Common myeloid progenitor, CD34-positive (primary cell): ENCODE measurements at places on chromosomes 2 and 18.

GRCh38 chr2:169734169-169734847, 676 bp downstream of the KLHL23 start:
- H3K27me3 ChIP-seq, result no peaks in the 10 kb centered on the region
- H3K4me1 ChIP-seq, result peaks cover 2% of the 10 kb centered on the region
- DNase-seq, result peak; percentile 54
- H3K36me3 ChIP-seq, result no peaks in the 10 kb centered on the region
- peak overlapping the region; percentile 68 for H3K4me3 ChIP-seq

- H3K27me3 ChIP-seq, result no peaks in the 10 kb centered on the region
- no peak overlapping the region for H3K4me3 ChIP-seq
- no peaks in the 10 kb centered on the region for H3K4me1 ChIP-seq
- DNase-seq, result peak; percentile 19
These were observed 26.2 kb downstream of the UNC50 start for GRCh38 chr2:98634406-98635092.

GRCh38 chr2:219638217-219638947, 11.0 kb downstream of the SLC4A3 start:
- no peak overlapping the region for H3K27ac ChIP-seq
- no peak for DNase-seq
- no peaks in the 10 kb centered on the region for H3K4me1 ChIP-seq
- no peaks in the 10 kb centered on the region for H3K27me3 ChIP-seq
- no peak overlapping the region for H3K4me3 ChIP-seq

GRCh38 chr2:116809109-116809508, 1005.4 kb upstream of the DDX18 start:
- H3K4me1 ChIP-seq, result no peaks in the 10 kb centered on the region
- H3K4me3 ChIP-seq, result no peak overlapping the region
- no peak overlapping the region for H3K27ac ChIP-seq
- DNase-seq, result no peak
- H3K36me3 ChIP-seq, result no peaks in the 10 kb centered on the region

DNA sequence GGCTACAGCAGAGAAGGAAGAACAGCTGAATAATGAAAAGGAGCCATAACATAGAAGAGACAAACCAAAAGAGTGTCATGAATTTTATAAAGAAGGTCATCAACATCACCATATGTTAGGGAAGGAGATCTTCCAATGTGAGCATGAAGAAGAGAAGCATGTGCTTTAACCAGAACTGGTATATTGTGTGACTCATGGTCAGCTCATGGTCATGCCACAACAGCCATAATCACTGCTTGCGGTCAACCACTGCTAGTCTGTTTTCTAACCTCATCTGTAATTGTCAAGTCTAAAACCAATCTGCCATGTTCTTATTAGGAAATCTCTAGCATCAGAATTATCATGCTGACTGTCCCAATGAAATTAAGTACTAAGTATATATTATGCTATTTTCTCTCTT, 204.1 kb upstream of the VRK2 start:
- H3K4me1 ChIP-seq, result no peaks in the 10 kb centered on the region
- no peak overlapping the region for H3K4me3 ChIP-seq
- H3K27me3 ChIP-seq, result no peaks in the 10 kb centered on the region
- no peak for DNase-seq

DNA sequence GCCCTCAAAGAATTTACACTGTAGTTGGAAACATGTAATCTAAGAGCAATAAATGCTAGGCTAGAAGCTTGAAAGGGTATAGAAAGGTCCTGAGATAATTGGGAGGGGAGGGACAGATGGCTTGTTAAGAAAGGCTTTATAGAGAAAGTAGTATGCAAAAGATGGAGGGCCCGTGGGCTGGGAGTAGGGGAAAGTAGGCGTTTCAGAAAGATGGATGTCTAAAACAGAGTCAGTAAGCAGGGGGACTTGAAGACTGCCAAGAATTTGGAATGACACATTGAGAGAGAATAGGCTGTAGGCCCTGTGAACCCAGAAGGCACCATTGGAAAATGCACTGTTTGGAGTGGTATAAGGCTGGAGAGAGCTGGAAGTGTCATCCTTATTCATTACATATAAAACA, 822 bp downstream of the PSMG2 start:
- peak overlapping the region; percentile 78 for H3K4me3 ChIP-seq
- no peaks in the 10 kb centered on the region for H3K27me3 ChIP-seq
- peak overlapping the region; percentile 99 for H3K27ac ChIP-seq
- no peak for DNase-seq
- H3K36me3 ChIP-seq, result peaks cover 22% of the 10 kb centered on the region

DNA sequence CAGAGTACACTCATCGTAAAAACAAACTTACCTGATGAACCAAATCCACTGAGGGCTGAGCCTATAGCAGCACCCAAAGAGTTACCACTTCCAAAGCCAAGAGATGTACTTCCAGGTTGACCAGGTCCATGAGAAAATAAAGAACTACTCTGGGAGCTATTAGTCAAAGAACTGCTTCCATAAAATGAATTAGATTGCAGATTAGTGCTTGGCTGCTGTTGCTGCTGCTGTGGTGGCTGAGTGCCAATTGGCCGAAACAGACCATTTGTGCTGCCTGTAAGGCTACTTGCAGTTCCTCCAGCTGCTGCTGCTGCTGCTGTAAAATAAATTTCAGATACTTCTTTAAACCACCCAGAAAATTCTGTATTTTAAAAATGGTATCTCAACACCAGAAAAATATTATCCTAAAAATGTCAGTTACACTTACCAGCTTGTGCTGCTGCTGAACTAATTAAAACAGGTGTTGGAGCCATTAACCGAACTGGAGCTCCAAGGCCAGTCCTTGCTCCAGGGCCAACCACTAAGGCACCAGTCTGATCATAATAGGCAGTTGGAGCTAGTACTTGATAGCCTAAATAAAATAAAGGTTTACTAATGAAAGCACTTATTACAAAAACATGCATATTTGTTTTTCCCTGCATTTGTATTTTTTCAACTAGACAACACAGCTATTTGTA, 58.1 kb upstream of the SDC1 start:
- H3K36me3 ChIP-seq, result peaks cover 63% of the 10 kb centered on the region
- no peak for DNase-seq
- no peaks in the 10 kb centered on the region for H3K27me3 ChIP-seq

- H3K4me3 ChIP-seq, result no peak overlapping the region
- peaks cover 19% of the 10 kb centered on the region for H3K4me1 ChIP-seq
- H3K36me3 ChIP-seq, result no peaks in the 10 kb centered on the region
- no peak for DNase-seq
- H3K27ac ChIP-seq, result no peak overlapping the region
- no peaks in the 10 kb centered on the region for H3K27me3 ChIP-seq
These were observed 39.6 kb downstream of the EMX1 start for GRCh38 chr2:72956936-72957335.

- H3K4me1 ChIP-seq, result peaks cover 21% of the 10 kb centered on the region
- no peak overlapping the region for H3K4me3 ChIP-seq
- peaks cover 13% of the 10 kb centered on the region for H3K27me3 ChIP-seq
- H3K36me3 ChIP-seq, result no peaks in the 10 kb centered on the region
- DNase-seq, result no peak
- H3K27ac ChIP-seq, result no peak overlapping the region
These were observed 11.4 kb downstream of the ASIC4 start for GRCh38 chr2:219525533-219526232.

DNA sequence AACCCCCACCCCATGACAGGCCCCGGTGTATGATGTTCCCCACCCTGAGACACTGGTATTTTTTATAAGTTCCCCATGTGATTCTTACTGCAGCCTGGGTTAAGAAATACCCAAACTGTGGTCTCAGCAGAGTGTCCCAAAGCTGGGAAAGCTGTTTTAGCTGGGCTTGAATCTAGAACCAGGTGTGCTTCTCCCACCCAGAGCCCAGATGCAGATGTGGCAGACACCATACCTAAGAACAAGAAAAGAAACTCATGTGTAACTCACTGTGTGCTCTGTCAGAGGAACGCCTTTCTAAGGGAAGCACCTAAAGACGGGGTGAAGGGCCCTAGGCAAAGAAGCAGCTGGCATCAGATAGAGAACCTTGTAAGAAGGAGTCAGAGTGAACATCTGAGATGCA, 23.9 kb downstream of the DOK1 start:
- H3K27me3 ChIP-seq, result no peaks in the 10 kb centered on the region
- no peaks in the 10 kb centered on the region for H3K36me3 ChIP-seq
- H3K4me3 ChIP-seq, result no peak overlapping the region
- H3K4me1 ChIP-seq, result peaks cover 58% of the 10 kb centered on the region
- H3K27ac ChIP-seq, result no peak overlapping the region

DNA sequence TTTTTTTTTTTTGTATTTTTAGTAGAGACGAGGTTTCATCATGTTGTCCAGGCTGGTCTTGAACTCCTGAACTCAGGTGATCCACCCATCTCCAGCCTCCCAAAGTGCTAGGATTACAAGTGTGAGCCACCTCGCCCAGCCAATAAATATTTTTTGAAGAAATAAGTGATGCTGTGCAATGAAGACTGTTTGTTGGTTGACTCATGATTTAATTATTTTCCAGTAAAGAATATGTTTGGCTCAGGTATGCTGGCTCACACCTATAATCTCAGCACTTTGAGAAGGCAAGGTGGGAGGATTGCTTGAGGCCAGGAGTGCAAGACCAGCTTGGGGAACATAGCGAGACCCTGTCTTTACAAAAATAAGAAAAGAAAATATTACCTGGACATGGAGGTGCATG, 41.8 kb upstream of the LPIN2 start:
- H3K4me1 ChIP-seq, result peaks cover 16% of the 10 kb centered on the region
- no peaks in the 10 kb centered on the region for H3K27me3 ChIP-seq
- no peak overlapping the region for H3K27ac ChIP-seq
- H3K4me3 ChIP-seq, result no peak overlapping the region
- no peaks in the 10 kb centered on the region for H3K36me3 ChIP-seq

DNA sequence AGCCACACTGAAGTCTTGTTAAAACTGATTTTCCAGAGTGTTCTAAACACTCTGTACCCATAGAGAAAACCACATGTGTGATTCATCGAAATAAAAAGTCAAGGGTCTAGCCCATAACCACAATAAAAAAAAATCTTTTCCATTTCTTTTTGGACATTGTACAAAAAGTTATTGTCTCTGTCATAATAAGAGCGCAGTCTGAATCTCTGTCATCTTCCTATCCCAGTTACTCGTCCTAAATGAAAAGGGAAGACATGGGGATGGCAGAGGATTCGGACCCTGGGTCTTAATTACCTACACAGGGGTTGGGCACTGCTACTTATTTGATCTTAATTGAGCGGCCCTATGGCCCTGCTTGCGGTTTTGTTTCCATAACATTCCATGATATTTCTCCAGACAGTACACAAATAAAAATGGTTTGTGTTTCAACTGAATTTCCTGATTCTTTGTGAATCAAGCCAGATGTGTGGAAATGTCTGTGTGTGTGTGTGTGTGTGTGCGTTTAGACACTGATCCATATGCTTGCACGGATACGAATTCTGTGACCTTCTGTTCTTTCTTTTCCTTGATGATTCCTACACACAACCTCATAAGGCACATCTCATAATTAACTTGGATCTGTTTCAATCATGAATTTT, 133.4 kb upstream of the SPATS2L start:
- no peak overlapping the region for H3K27ac ChIP-seq
- no peaks in the 10 kb centered on the region for H3K4me1 ChIP-seq
- no peaks in the 10 kb centered on the region for H3K27me3 ChIP-seq
- no peak overlapping the region for H3K4me3 ChIP-seq
- no peaks in the 10 kb centered on the region for H3K36me3 ChIP-seq

- H3K36me3 ChIP-seq, result peaks cover 7% of the 10 kb centered on the region
- no peak overlapping the region for H3K4me3 ChIP-seq
- no peaks in the 10 kb centered on the region for H3K4me1 ChIP-seq
- no peaks in the 10 kb centered on the region for H3K27me3 ChIP-seq
These were observed 18.3 kb downstream of the PSME4 start for GRCh38 chr2:53952519-53952918.

DNA sequence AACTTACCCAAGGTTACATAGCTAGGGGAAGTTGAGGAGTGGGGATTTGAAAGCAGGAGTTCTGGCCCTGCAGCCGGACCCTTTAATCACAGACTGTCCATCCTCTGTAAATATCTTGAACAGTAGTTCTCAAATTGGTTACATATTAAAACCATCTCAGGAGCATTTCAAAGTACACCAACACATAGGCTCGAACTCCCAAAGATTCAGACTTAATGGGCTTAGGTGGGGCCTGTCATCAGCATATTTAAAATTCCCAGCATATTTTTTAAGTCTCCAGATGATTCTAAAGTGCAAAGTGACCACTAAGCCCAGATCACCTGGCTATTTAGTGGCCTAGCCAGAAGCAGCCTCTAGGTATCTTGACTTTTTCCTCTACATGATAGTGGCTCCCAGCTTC, 192.2 kb downstream of the ZNF385B start:
- H3K4me1 ChIP-seq, result no peaks in the 10 kb centered on the region
- H3K27me3 ChIP-seq, result no peaks in the 10 kb centered on the region
- no peaks in the 10 kb centered on the region for H3K36me3 ChIP-seq
- no peak for DNase-seq
- no peak overlapping the region for H3K27ac ChIP-seq

DNA sequence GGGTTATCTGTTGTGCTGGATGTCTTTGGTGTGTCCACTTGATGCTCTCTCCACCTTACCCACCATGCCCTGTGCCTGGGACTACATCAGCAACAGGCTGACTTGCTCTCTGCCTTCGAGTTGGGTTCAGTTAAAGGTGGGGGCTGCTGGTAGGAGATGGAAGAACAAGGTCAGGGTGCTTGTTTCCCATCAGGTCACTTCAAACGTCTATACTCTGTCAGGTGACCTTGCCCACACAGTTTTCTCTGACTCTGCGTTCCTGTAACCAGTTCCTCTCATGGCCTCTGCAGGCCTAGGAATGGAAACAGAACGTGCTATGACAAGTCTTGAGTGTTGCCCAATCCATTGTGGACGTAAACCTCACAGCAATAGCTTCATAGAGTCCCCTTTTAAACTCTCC, 38.4 kb upstream of the PAPOLG start:
- H3K4me1 ChIP-seq, result no peaks in the 10 kb centered on the region
- no peak overlapping the region for H3K27ac ChIP-seq
- no peaks in the 10 kb centered on the region for H3K36me3 ChIP-seq

GRCh38 chr18:48193521-48194492, 215.4 kb downstream of the ZBTB7C start:
- peaks cover 42% of the 10 kb centered on the region for H3K27me3 ChIP-seq
- H3K27ac ChIP-seq, result no peak overlapping the region
- no peaks in the 10 kb centered on the region for H3K4me1 ChIP-seq
- no peak for DNase-seq
- H3K4me3 ChIP-seq, result no peak overlapping the region
- no peaks in the 10 kb centered on the region for H3K36me3 ChIP-seq

DNA sequence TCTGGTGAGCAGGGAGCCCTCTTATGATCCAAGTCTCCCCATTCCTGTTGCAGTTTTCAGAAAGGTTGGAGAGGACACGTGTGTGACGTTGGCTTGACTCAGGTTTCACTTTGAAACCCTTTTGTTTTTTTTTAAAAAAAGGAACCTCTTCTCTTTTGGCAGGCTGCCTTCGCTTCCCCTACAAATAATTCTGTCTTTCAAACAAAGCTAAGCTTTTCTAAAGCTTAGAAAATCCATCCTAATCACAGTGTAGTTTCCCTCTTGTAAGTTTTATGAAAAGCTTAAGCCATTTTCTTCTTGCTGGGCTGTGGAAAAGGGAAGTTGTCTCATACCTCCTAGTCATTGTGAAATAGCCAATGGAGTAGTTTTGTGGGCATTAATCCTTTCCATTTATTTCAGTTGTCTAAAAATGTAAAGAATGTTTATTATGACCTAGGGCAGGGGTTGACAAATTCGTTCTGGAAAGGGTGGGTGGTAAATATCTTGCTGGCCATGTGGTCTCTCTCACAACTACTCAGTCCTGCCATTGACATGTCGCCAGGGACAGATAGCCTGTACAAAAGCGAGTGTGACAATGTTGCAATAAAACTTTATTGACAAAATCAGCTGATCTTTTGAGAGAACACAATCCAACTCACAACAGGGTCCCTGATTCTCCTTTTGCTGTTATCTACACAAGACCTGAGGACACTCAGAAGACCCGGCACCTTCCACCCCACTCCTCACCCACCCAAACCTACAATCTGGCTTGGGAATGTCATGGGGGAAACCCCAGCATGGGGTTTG, 878.8 kb downstream of the RNF144A start:
- H3K4me3 ChIP-seq, result peak overlapping the region; percentile 52
- H3K4me1 ChIP-seq, result peaks cover 26% of the 10 kb centered on the region
- H3K27me3 ChIP-seq, result no peaks in the 10 kb centered on the region
- H3K36me3 ChIP-seq, result no peaks in the 10 kb centered on the region
